ENCODE measurements at places on chromosomes 2 and 18.

DNA sequence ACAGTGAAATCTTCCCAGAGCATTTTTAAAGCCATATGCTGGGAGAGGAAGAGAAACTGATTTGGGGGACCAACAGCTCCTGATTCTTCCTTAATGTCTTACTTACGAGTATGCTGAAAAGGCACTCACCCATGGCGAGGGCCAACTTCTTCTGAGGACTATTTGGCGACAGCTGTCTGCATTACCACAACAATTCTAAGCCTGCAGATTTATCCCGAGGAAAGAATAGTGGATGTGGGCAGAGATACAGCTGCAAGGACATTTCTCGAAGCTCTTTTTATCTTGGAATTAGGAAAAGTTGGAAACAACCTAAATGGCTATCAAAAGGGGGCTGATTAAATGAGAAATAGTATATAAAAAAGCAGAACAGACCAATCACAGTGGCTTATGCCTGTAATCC, 40.3 kb upstream of the FHL2 start:
- DNase-seq: no peak

- no peak for DNase-seq
Measured at GRCh38 chr2:12754643-12755042, 37.9 kb downstream of the TRIB2 start.

DNA sequence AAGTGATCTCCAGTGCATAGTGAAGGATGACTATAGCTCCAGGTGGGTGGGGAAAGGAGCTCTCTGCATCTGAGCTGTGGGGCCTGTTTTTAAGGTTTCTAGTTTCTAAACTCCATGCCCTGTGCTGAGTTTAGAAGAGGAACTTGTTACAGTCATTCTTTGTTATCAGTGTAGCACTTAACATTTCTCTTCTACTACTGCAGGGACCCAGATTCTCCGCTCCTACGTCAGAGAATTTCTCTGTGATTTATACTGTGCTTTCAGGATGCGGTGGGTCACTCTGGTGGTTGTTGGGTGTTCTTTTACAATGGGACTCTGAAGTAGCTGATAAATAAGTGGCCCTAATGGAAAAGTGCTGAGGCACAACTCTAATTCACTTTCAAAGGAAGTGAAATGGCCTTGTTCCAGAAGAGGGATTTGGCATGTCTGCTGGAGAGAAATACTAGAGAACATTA, 122.0 kb downstream of the WDSUB1 start:
- no peak for DNase-seq

DNA sequence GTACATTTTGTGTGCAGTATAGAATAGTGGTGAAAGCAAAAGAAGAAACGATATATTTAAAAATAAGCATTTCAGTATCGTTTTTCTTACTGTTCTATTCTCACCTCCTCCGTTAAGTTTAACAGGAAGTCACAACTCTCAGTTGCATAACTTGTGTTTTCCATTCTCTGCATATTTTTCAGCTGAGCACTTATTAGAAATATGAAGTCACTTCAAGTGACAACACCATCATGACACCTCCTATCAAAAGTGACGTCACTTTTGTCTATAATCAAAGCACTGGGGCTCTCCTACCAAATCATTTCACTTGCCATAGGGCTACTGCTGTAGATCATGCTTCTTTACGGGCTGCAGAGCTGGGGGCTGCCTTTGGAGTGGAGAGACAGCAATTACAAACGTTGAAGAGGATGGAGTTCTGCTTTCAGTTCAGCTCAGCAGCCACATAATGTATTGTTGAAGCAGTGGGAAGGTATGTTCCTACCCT, 36.3 kb downstream of the STAT4 start:
- no peak for DNase-seq

GRCh38 chr2:10678225-10678624, 11.6 kb downstream of the NOL10 start:
- no peak for DNase-seq

DNA sequence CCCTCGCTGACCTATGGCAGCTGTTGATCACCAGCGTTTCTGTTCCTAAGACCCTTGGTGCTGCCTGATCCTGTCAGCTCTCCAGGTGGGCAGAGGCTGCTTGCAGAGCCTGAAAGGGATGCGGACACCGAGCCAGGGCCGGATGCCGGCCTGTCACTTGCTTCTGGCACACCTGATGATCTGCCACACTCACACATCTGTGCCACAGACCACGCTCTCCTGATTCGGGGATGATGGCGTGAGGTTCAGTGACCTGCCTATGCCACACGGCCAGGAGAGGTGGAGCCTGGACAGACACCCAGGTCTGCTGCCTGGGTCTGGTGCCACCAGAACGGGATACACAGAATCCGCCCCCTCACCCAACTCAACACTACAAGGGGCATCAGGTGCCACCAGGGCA, 129.4 kb upstream of the GLI2 start:
- DNase-seq: no peak

DNA sequence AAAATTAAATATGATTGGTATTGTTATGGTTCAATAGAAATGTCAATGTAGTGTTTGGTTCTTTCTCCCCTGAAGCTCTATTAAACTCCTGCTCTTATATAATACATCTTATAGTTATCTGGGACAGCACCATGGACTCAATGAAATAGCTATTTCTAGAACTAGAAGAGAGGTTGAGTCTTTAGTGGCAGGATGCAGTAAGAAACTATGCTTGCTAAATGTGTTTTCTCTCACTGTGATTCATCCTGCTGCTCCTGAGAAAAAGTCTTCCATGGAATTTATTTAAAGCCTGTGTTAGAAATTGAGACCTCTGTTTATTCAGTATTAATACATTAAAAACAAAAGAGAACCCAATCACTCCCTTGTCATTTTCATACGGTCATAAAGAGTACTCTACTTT, 61.5 kb downstream of the G6PC2 start:
- DNase-seq: no peak

DNA sequence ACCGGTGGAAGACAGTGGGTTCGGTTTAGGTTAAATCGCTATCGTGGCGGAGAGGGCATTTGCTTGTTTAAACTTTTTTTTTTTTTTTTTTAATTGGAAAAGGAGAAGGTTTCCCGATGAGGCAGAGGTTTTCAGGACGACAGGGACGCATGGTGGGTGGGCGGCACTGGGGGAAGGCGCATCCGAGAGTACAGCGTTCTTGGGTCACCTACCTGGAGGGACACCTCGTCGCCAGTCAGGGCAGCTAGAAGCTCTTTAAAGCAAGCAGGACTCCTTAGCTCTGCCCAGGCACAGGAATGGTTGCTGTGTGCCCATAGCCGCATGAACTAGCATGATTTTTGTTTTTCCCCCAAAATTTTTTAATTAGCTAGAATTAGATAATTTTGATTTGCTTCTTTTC, 437 bp downstream of the LDLRAD4 start:
- no peak for DNase-seq

DNA sequence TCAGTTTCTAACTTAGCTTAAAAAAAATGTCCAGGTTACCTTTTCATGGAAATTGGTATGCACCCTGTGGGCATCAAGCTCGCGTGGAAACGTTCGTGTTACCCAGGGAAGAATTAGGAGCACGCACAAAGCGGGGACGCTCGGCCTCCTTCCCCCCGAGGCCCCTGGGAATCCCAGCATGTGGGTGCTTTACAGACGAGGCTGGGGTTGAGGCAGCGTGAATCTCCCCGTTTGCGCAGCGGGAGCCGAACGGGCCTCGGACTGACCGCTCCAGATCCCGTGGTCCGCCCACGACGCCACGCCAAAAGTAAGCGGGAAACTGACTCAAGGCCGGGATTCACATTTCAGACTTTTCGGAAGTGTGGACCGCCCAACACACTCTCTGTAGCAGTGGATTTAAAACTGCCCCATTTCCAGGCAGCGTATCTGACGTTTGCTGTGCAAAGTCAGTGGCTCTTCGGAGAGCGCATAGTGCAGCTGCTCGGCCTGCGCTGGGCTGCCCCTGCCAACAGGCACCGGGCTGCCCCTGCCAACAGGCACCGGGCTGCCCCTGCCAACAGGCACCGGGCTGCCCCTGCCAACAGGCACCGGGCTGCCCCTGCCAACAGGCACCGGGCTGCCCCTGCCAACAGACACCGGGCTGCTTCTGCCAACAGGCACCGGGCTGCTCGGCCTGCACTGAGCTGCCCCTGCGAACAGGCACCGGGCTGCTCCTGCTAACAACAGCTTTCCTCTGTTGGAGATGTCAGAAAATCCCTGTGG, 49.7 kb downstream of the SH3YL1 start:
- no peak for DNase-seq

GRCh38 chr2:196486146-196486545, 153.4 kb upstream of the CCDC150 start:
- DNase-seq: no peak

DNA sequence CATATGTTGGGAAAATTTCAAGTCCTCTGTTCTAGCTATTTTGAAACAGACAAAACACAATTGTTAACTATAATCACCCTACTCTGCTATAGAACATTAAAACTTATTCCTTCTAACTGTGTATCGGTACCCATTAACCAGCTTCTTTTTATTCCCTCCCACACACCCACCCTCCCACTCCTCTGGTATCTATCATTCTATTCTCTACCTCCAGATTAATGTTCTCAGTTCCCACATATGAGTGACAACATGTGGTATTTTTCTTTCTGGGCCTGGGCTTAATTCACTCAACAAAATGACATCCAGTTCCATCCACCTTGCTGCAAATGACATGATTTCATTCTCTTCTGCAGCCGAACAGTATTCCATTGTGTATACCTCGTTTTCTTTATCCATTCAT, 43.3 kb downstream of the EXOC6B start:
- no peak for DNase-seq

DNA sequence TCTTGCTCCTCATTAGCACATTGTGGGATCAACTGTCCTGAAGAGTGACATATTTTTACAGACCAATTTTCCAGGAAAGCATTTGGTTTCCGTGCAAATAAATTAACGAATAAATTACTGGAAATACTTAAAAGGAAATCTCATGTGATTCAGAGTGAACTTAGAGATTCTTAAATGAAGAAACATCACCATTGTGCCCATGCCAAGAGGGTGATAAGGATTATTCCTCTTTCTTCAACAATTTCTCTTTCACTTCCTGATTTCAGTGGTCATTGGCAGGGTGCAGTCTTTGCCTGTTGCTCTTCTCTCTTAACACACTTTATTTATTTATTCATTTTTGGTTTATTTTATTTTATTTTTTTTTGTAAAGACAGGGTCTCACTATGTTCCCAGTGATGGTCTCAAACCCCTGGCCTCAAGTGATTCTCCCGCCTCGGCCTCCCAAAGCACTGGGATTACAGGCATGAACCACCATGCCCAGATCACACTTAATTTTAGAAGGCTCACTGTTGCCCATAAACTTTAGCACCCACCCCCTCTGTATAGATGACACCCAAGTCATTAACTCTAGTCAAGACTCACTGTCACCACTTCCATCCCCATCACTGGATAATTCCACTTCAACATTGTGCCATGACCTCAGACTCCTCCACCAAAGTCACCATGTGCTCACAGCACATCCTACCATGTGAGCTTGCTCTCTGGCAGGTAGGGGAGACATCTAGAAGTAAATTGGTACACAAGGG, 92.6 kb upstream of the CERS6 start:
- no peak for DNase-seq

GRCh38 chr2:232757905-232758304, 18.5 kb downstream of the KCNJ13 start:
- no peak for DNase-seq

DNA sequence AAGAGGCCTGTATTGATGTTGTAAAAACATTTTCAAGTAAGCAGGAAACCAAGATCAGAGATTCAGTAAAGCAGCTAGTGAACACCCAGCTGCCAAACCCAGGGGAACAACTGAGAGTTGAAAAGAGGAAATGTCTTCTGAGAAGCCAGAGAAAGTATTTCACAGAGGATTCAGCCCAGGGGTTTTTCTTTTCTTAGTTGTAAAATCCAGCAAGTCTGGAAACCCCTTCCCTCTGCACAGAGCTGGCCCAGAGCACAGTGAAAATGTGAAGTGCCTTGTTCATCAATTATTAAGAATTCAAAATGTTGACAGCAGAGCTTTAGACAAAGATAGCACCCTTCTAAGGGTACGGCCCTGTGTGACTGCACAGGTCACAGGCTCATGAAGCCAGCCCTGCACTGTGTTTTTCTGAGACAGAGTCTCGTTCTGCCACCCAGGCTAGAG, 28.4 kb downstream of the AFF3 start:
- DNase-seq: no peak

DNA sequence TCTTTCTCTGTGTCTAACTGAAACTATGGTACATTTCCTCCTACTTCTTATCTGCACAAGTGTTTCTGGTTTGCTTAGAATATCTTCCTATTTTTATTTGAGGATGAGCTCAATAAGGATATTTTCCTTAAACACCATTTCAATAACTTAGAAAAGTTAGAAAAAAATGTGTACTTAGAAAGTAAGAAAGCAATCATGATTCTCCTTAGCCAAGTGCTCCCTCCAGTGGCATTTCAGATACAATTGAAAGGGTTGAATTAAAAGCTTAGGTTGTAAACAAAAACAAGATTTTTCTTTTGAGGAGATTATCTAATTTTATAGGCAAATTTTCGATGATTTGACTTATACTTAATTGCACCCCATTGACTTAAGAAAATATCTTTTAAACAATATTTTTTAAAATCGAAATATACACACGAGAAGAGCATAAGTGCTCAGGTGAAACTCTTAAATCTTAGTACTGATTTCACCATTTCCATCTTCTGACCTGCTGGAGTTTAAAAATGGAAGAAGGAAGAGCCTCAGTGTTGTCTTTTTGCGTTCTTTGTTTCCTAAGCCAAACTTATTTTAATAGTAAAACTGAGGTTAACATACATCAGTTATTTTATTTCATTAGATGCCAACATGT, 26.9 kb downstream of the C18orf63 start:
- DNase-seq: no peak

DNA sequence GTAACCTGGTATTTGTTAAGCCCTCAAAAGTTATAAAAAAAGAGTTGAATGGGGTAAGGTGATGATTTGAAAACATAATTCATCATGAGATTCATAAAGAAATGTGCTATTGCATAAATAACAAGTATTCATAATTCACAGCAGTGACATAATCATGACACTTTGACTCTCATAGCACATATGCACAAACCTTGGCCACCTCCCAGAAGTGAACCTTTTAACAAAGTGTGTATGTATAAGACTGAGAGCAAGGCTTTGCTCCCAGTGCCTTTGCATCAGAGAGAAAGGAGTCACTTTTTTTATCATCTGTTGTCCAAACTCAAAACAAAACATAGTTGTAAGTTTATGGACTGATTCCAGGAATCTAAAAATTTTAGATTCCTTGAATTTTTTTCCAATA, 15.0 kb upstream of the HTR2B start:
- DNase-seq: no peak

DNA sequence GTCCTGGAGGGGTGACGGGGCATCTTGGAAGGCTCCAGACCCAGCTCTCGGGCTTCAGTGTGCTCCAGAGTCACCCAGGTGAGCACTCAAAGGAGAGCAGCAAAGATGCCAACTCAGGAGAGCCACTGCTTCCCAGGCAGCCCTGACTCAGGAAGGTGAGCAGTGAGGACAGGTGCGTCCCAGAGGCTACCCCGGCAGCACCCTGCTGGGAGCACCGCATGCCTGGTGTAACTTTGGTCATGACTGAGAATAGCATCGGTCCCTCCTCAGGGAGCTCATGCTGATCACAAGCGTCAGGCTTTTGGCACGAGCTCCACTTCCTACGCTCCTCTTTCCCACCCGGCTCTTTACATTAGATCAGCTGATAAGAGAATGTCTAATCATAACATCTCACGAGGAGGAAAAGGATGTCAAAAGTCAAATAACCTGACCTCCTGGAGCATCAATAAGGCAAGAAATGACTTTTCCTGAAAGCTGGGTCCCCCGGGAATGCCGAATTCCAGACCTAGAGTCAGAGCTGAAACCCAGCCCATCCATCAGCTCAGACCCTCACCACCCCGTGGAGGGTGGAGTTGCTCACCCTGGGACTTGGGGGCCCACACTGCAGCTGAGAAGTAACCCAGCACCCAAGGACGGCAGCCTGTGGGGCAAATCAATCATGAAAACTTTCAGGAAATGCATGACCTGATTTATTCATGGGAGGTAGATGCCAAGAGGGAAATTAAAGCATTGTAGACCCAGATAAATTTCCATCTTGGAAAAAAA, 248.8 kb downstream of the ACKR3 start:
- no peak for DNase-seq
